ENCODE measurements at places on chromosomes 12 and 14.

GRCh38 chr14:50410921-50411320, 14.2 kb upstream of the CDKL1 start:
- no peak for DNase-seq

DNA sequence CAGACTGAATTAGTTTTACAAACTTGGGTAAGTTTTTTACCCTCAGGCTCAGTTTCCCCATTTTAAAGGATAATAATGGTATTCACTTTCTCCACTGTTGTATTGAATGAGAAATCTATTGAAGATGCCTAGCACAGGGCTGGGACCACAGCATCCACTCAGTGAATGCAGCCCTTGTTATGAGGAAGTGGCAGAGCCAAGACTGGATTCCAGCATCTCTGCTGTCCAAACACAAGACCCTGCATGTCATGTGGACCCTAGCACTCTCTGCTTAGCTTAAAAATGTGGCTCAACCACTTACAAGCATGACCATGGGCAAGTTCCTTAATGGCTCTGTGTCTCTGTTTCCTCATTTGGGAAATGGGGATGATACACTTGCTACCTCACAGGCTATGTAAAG, 24.1 kb upstream of the TRIM9 start:
- DNase-seq = no peak

DNA sequence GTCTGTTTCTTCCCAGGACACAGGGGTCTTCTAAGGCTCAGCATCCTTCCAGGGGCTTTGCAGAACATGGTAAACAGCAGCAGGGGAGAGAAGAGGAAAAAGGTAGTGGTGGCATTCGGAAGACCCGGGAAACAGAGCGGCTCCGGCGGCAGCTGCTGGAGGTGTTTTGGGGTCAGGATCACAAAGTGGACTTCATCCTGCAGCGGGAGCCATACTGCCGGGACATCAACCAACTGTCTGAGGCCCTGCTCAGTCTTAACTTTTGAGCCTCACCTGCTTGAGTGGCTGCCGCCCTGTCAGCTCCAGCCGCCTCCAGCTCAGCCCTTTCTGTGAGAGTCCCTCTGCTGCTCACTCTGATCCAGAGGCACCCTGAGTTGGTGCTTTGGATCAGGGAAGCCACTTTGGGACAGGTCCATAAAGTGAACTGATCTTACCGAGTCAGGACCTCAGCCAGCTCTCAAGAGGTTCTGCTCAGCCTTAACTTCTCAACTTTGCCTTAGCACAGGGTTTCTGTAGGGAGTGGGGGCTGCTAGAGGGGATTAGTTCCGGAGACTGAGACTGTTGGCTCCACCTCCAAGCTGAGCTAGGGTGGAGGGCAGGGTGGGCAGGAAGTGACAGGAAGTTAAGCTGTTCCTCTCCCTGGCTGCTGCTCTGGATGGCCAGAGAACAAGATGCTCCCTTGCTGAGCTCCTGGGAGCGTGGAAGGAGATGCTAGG, 5.4 kb downstream of the SDR39U1 start:
- DNase-seq = no peak

- no peak for DNase-seq
Observed at GRCh38 chr14:69153873-69154270, 953 bp upstream of the DCAF5 start.

DNA sequence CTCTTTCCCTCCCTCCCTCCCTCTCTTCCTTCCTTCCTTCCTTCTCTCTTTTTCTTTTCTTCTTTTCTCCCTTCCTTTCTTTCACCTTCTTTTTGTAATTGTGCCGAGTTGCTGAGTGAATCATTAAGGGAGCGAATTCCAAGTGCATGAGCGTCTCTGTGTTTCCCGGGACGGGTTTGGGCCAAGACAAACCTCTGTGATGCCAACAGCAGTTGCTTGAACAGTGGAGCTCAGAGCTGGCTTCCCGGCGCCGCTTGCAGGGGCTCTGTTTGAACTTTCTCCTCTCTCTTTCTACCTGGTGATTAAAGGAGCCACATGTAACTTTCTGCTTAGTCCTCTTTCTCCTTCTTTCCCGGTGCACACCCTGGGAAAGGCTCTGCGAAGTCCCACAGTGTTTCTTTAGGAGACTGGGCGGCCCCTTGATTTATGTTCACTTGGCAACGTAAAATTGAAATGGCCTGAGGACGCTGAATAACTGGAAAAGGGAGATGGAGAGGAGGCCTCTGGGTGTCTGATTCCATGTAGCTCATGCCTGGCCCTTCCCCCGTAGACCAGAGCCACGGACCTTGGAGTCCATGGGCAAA, 33.7 kb upstream of the MAP1LC3B2 start:
- DNase-seq = peak; percentile 88
